Pancreas (tissue), 10 donors: ENCODE measurements at places on chromosomes 12 and 14. TPM values are rescaled to one million over a fixed set of nuclear protein-coding genes. Genes with fewer than 3 reads are reported as not detected.

Gene SYT1
- 0.64 TPM for total RNA-seq

Gene TMPRSS12
- not detected for total RNA-seq

- DNase-seq, result no peak
These were observed 615 bp upstream of the ASB8 start for GRCh38 chr12:48157889-48158370.

DNA sequence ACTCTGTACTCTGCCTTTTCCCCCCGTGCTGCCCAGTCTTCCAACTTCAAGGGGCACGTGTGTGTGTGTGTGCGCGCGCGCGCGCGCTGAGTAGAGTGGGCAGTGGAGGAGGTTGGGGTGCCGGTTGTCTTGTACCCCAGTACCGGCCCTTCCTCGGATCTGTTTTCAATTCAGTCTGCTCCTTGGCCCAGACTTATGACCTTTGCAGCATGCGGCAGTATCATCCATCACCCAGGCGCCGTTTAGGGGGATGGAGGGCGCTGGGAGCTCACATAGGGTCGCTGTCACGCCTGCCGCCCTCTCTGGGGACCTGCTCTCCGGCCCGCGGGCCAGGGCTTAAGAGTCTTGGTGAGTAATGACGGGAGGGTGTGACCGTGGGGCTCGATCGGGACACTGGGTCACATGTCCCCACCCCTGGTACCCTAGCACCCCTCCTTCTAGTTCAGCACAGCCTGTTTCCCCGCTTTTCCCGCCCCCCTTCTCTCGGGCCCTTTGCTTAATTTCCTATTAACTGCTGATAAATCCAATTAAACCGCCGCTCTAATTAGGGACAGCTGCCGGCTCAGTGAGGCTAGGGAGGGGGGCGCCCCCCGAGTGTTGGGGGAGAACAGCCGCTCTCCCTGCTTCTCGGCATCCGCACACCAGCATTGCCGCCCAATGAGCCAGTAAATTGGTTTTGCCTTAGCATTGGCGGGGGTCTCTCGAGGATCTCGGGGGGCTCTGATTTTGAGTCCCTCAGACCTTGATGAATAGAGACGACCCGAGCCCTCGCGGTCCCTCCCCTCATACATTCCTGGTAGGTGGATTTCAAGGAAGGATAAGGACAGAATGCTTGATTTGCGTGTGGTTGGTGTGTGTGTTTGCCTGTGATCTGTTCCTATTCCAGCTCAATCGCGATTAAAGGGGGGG is 9.3 kb downstream of the STAC3 start:
- DNase-seq, result no peak

GRCh38 chr12:25713264-25713663 is 160.2 kb upstream of the LMNTD1 start:
- DNase-seq, result no peak

- DNase-seq, result no peak
These were observed 16.2 kb downstream of the ALG10B start for GRCh38 chr12:38332814-38333213.

Gene ZNF740
- total RNA-seq, result 33.1 TPM

DNA sequence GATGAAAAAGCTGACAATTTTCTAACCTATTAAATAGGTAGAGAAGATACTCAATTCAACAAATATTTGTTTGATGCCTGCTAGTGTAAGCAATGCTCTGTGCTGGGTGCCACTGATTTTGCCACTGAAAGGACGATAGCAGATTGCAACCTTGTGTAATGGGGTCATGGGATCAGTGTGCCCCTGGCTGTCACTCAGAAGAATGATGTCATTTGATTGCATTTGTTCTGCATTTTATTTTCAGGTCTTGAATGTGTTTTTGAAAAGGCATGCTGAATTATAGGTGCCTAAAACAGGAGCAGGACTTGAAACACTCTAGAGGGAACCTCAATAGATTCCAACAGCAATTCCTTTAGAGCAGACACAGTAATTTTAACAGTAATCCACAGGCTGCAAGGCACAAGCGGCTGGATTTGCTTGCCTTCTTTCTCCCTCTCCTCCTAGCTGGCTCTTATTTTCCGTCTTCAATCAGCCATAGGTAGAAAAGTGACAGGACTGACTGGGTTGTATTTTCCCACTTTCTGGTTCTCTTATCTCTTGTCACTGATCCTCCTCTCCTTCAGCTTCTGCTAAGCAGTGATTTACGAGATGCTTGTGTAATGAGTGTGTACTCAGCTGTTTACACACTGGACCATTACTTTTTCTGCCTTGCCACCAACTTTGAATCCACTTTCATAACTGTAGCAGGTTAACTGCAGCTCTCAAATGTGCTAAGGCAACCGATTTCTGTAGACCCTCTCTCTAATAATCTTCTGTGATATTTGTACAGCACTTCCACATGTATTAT is 4.1 kb downstream of the PLXNC1 start:
- DNase-seq, result no peak

DNA sequence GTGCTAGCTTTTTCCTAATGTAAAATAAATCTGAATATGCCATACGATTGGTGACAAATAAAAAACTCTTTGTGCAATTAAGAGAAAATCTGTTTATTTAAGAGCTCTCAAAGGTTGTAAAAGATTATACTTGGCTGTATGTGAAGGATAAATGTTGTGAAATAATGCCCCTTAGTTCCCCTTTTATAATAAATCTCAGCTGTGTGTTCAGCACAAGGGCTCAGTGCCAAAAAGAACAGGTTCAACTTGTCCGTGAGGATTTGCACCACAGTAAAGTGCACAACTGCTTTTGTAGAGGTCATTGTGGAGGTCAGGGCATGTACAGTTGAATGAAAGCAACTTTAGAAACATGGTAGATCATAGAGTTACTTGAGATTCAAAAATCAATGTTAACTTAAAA is 118.6 kb downstream of the TRMT5 start:
- DNase-seq, result peak; percentile 60

GRCh38 chr14:99271221-99271941 is 616 bp downstream of the BCL11B start:
- DNase-seq, result no peak

- no peak for DNase-seq
These were observed 50.1 kb downstream of the CD9 start for GRCh38 chr12:6250343-6250742.

- no peak for DNase-seq
These were observed 39.3 kb downstream of the RAB35 start for GRCh38 chr12:120077260-120077659.

Gene KCNK13
- total RNA-seq, result 0.97 TPM

GRCh38 chr12:127400221-127400620 is 866.7 kb upstream of the TMEM132C start:
- DNase-seq, result no peak

Gene GLIPR1
- 0.79 TPM for total RNA-seq

GRCh38 chr12:114499338-114499737 is 93.4 kb upstream of the TBX5 start:
- DNase-seq, result no peak

GRCh38 chr14:22370084-22370847 is 218.8 kb downstream of the DAD1 start:
- peak; percentile 9 for DNase-seq

Gene NEUROD4
- not detected for total RNA-seq

Gene TC2N
- 113 TPM for total RNA-seq

GRCh38 chr14:94682736-94683135 is 70.5 kb downstream of the SERPINA3 start:
- DNase-seq, result no peak
